Mesenteric fat pad (tissue), 1 donor: ENCODE measurements at places on chromosomes 4 and X.

- no peak for DNase-seq
Observed at GRCh38 chr4:169907705-169908104, 118.5 kb downstream of the MFAP3L start.

DNA sequence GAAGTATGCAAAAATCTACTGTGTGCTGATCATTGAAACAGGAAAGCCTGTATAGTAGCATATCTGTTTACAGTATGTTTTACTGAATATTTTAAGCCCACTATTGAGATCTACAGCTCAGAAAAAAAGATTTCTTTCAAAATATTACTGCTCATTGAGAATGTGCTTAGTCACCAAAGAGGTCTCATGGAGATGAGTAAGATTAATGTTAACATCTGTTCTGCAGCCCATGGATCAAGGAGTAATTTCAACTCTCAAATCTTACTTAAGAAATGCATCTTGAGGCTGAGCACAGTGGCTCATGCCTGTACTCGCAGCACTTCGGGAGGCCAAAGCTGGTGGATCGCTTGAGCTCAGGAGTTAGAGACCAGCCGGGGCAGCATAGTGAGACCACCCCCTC is 3.3 kb downstream of the RNF4 start:
- DNase-seq: no peak

DNA sequence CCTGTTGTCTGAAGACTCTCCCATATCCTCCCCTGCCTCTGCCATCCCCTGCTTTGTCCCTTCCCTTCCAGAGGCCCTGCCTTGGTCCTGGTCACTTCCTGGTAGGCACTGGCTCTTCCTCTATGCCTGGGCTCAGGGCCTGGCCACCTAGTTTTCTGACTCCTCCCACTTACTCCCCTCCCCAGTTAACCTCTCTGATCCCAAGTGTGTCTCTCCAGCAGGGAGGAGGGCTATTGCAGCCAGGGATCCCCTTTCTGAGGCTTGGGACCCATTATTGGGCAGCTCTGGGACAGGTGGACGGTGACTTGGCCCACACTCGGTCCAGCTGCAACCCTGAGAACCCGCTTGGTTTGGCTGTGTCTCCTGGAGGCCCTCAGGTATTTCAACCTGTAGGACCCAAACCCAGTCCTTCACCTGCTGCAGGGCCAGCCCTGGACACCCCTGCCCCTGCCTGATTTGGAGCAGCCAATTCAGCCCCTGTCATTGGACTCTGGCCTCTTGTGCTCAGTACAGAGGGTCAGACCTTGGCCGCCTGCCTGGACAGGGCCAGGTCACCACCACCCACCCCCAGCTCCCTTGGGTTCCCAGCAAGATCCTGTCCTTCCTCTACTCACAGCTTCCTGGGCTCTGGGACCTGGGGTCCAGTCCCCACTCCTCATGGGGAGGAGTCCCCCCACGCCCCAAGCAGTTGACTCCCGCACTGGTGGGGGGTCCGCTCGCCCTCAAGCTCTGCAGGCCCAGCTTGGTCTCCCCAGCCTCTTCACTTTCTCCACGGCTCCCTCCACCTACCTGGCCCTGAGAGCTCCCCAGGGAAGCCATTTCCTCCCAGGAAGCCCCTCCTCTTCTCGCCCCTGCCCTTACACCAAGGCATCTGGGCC is 1.1 kb upstream of the SH3BP2 start:
- DNase-seq: no peak

DNA sequence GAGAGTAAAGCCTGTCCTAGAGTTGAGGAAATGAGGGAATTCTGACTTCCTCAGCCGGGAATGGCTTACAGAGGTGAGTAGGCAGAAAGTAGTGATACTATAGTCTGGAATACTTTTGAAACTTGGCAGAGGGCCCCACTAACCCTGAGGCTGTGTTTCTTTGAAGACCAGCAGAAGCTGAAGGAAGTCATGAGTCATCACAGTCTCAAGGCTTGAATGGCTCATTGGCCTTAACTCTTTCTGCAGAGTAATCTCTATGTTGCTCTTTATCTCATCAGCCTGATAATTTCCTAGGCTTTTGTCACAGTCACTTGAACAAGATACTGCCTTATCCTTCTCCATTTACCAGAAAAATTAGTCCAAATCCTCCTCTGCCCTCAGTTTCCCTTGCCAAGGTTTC is 80.8 kb downstream of the ANKRD50 start:
- no peak for DNase-seq

DNA sequence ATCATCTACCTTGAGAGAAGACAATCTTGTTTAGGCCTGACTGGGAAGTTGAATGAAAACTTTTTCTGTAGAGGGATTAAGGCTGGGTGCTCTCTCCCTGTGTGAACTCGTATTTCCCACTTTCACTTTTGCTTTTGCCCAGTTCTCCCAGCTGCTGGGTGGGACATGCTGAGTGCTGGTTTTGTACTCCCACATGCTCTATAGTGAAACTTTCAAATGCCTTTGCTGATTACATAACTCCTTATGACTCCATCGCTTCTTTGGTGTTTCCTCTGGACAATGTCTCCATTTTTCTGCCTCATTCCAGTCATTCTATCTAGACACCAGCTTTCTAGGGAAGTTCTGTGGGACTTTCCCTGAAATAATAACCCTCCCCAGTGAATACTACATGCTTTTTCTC is 100.5 kb downstream of the CLNK start:
- DNase-seq: no peak

- DNase-seq: no peak
Observed at GRCh38 chr4:80897537-80898303, 132.8 kb upstream of the BMP3 start.

DNA sequence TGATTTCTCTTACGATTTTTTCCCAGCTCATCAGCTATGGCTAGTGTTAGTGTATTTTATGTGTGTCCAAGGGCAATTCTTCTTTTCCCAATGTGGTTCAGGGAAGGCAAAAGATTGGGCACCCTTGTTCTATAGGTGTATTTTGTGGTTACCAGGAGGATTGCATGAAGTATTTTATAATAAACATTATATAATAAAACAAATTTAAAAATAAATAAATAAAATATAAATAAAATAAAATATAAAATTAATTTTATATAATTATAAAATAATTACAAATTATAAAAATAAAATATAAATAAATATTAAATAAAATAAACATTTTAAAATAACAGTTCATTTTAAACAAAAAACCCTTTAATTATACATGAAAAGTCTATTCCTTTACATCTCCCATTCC is 35.6 kb upstream of the UGT2B10 start:
- no peak for DNase-seq

GRCh38 chr4:5379895-5380294 is 328.5 kb downstream of the EVC2 start:
- DNase-seq: no peak

- no peak for DNase-seq
Observed at GRCh38 chr4:172168888-172169287, 355.7 kb downstream of the GALNTL6 start.

- no peak for DNase-seq
Observed at GRCh38 chr4:159227984-159228383, 125.1 kb downstream of the RAPGEF2 start.

- DNase-seq: no peak
Observed at GRCh38 chr4:185120631-185120946, 22.5 kb upstream of the SLC25A4 start.

DNA sequence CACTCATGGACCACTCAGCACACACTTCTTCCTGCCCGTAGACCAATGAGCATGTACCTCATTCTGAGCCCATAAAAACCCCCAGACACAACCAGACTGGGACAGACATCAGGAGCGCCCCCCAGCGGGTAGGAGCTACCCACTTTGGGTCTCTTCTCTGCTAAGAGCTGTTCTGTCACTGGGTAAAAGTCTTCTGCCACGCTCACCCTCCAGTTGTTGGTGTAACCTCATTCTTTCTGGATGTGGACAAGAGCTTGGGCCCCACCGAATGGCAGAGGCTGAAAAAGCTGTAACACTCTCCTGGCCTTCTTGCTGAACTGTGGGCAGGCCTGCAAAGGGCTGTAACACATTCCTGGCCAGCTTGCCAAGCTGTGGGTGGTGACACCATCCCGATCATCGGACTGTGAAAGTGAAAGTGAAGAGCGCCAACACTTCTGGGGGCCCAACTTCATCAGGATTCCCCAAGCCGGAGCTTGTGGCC is 137.6 kb downstream of the TECRL start:
- no peak for DNase-seq

GRCh38 chr4:169030562-169030982 is 20.5 kb upstream of the CBR4 start:
- no peak for DNase-seq

- no peak for DNase-seq
Observed at GRCh38 chrX:118726396-118726795, 1.0 kb upstream of the IL13RA1 start.

- DNase-seq: no peak
Observed at GRCh38 chrX:30597216-30598012, 19.8 kb upstream of the TASL start.

GRCh38 chrX:153526801-153527200 is 9.4 kb downstream of the ATP2B3 start:
- DNase-seq: no peak

GRCh38 chr4:25807102-25807728 is 55.6 kb downstream of the SEL1L3 start:
- no peak for DNase-seq

DNA sequence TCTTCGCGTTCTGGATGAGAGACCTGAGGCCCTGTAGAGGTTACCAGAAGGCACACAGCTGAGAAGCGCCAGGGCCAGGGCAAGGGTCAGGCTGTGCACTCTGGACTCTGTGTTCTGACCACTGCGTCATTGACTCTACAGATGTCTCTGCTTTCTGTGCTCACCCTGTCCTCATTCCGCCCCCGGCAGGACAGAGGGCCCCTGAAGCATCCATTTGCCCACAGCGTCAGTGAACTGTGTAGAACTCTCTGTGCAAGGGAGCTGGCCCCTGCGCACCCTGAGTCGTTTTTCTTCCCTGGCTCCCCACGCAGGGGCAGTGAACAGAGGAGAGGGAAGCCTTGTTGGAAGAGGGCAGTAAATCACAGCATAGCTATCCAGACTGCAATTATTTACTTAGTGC is 6.1 kb upstream of the WAS start:
- DNase-seq: no peak

- DNase-seq: no peak
Observed at GRCh38 chr4:75287738-75288517, 226.3 kb downstream of the RCHY1 start.
